ENCODE measurements at places on chromosomes 16 and 17.

DNA sequence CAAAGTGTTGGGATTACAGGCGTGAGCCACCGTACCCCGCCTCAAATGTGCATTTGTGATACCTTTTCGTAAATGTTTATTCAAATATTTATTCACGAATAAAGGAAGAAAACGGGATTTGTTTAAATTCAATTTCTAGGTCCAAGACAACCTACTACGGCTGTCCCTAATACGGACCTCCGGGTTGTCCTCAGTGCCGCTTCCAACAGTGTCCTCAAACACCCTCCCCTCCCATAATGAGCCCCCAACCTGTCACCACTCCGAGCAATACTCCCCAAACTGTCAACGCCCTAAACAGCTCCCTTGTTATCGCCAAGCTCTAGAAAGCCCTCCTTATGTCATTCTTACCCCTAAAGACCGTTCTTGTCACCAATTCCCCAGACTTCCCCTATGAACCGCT is 539 bp upstream of the GABARAPL2 start:
- H3K27ac ChIP-seq = peak overlapping the region; percentile 83
- H3K36me3 ChIP-seq = peaks cover 27% of the 10 kb centered on the region
- DNase-seq = no peak
- peak overlapping the region; percentile 100 for H3K4me3 ChIP-seq

- H3K27ac ChIP-seq = no peak overlapping the region
- DNase-seq = no peak
- H3K36me3 ChIP-seq = no peaks in the 10 kb centered on the region
- no peaks in the 10 kb centered on the region for H3K27me3 ChIP-seq
- no peaks in the 10 kb centered on the region for H3K4me1 ChIP-seq
These were observed 23.9 kb downstream of the SNX20 start for GRCh38 chr16:50657241-50657640.

DNA sequence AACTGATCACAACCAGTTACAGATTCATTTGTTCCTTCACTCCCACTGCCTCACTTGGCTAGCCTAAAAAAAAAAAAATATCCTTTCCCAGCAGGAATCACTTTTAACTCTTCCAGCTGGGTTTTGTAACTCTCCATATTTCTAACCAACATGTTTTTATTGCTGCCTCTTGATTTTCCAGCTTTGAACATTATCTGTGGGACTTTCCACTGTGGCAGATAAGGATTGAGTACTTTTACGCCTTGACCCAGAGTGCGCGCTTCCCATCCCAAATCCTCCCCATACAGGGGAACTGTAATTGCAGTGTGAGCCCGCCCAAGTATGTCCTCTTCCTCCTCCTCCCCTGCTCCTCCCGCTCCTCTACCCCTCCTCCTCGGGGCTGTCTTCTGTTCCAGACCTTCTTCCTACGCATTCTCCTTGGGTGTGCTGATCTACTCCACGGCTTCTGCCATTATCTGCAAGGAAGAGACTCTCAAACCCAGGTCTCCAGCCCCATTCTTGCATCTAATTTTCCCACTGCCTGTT is 43.4 kb downstream of the CYB5D2 start:
- DNase-seq = no peak
- no peaks in the 10 kb centered on the region for H3K27me3 ChIP-seq
- peaks cover 13% of the 10 kb centered on the region for H3K36me3 ChIP-seq
- H3K27ac ChIP-seq = no peak overlapping the region
- H3K4me1 ChIP-seq = no peaks in the 10 kb centered on the region

- H3K27me3 ChIP-seq = no peaks in the 10 kb centered on the region
- H3K36me3 ChIP-seq = peaks cover 27% of the 10 kb centered on the region
- H3K27ac ChIP-seq = peak overlapping the region; percentile 26
- H3K4me1 ChIP-seq = peaks cover 7% of the 10 kb centered on the region
- DNase-seq = peak; percentile 77
These were observed 14.4 kb upstream of the FAAP100 start for GRCh38 chr17:81566461-81567126.

DNA sequence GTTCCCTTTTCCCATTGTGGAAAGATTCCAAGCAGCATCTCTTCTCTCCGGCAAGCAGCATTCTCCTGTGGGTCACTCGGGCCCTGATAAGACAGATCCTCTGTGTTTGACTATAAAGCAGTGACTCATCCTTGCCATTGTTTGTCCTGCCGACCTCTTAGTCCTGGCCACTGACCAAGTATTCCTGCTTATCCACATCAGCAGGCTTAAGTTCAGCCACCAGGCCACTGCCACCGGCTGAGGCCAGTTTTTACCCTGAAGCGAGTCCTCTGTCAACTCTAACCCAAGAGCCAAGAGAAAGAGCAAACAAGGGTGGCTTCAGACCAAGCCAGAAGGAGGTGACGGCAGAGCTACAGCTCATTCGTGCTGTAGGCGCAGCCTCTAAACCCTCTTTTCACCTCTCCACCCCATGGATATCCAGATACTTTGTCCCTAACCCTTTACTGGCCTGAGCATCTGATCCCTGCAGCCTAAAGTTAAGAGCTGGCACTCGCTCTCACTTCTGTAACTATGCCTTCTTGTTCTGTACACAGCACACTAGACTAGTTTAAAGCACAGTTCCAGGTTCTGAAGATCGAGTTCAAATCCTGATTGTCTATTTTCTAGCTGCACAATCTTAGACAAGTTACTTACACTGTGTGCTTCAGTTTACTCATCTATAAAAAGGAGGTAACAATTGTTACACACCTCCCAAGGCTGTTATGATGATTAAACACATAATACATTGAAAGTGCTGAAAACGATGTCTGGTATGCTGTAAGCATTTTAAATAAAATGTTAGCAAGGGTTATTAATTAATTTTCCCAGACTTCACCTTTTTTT is 31.0 kb downstream of the SOX9 start:
- peak; percentile 85 for DNase-seq
- peak overlapping the region; percentile 46 for H3K27ac ChIP-seq
- no peaks in the 10 kb centered on the region for H3K4me1 ChIP-seq
- no peaks in the 10 kb centered on the region for H3K36me3 ChIP-seq

- no peaks in the 10 kb centered on the region for H3K27me3 ChIP-seq
- H3K36me3 ChIP-seq = no peaks in the 10 kb centered on the region
- no peak overlapping the region for H3K4me3 ChIP-seq
- no peak overlapping the region for H3K27ac ChIP-seq
- H3K4me1 ChIP-seq = no peaks in the 10 kb centered on the region
These were observed 19.0 kb downstream of the KCNG4 start for GRCh38 chr16:84220851-84221250.

GRCh38 chr16:21326459-21326858 is 48.4 kb upstream of the CRYM start:
- H3K27me3 ChIP-seq = no peaks in the 10 kb centered on the region
- DNase-seq = no peak
- H3K27ac ChIP-seq = no peak overlapping the region
- H3K4me1 ChIP-seq = no peaks in the 10 kb centered on the region
- H3K4me3 ChIP-seq = no peak overlapping the region
- H3K36me3 ChIP-seq = no peaks in the 10 kb centered on the region

DNA sequence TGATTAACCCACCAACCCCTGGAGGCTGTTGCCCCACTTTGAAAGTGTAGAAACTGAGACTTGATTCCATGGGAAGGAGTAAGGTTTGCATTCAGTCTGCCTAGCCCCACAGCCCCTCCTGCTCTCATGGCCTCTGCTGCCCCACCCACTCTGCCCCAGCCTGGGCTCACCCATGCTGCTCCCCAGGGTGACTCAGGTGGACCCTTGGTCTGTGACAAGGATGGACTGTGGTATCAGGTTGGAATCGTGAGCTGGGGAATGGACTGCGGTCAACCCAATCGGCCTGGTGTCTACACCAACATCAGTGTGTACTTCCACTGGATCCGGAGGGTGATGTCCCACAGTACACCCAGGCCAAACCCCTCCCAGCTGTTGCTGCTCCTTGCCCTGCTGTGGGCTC is 6.5 kb downstream of the PRSS41 start:
- H3K27me3 ChIP-seq = no peaks in the 10 kb centered on the region
- DNase-seq = no peak
- no peak overlapping the region for H3K27ac ChIP-seq
- H3K4me3 ChIP-seq = no peak overlapping the region
- no peaks in the 10 kb centered on the region for H3K36me3 ChIP-seq

DNA sequence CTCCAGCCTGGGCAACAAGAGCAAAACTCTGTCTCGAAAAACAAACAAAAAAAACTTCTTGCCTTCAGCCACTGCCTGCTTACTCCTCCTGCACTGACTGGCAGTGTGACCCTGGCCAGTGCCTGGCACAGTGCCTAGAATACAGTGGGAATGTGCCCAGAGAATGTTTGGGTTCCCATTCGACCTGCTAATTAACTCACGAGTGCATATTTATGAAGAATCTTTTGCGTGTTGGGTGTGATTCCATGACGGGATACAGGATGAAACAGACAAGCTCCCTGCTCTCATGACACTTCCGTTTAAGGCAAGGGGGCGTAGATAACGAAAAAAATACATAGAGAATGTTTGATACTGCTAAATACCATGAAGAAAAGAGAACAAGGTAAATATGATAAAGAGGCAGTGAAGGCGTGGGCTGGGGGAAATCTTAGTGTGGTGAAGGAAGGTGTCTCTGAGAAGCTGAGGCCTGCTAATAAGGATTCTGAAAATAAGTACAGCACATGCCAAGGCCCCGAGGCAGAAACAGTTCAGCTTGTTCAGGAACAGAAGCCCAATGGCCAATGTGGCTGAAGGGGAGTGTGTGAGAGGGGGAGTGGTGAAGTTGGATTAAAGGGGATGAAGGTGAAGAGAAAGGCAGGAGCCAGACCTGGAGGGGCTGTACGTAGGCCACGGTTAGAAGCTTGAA is 4.3 kb downstream of the ABI3 start:
- peak overlapping the region; percentile 40 for H3K27ac ChIP-seq
- H3K4me3 ChIP-seq = no peak overlapping the region
- no peaks in the 10 kb centered on the region for H3K36me3 ChIP-seq
- DNase-seq = no peak

DNA sequence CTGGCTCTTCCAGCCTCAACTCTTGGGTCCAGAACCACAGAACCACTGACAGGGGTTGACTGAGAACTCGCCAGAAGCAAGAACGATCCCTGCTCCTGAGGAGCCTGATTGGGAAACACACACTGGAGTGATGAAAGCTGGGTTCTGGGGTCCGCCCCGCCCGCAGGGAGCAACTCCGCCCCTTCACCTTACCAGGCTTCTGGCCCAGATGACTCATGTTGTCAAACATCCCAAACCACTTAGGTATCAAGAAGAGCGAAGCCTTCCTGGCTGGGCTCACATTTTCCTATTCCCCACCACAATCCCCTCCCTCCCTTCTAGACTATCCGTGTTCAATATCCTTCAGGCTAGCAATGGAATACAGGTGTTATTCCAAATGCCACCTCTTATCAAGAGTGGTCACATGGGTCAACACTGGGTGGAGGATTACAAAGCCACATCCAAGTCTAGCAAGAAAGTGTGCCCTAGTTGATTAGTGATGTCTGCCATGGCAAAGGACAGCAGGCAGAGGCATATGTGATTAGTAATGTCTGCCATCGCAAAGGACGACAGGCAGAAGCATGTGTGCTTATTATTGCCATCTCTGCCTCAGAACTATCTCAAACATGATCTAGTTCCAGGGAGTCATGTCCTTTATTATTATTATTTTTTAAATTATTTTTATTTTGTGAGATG is 70.5 kb downstream of the TIMM22 start:
- no peaks in the 10 kb centered on the region for H3K27me3 ChIP-seq
- H3K27ac ChIP-seq = no peak overlapping the region
- H3K36me3 ChIP-seq = peaks cover 8% of the 10 kb centered on the region
- no peaks in the 10 kb centered on the region for H3K4me1 ChIP-seq
- no peak overlapping the region for H3K4me3 ChIP-seq

GRCh38 chr17:62781831-62782251 is 26.3 kb downstream of the MARCHF10 start:
- H3K36me3 ChIP-seq = no peaks in the 10 kb centered on the region
- H3K4me1 ChIP-seq = no peaks in the 10 kb centered on the region
- H3K4me3 ChIP-seq = no peak overlapping the region
- no peak overlapping the region for H3K27ac ChIP-seq
- no peaks in the 10 kb centered on the region for H3K27me3 ChIP-seq
- no peak for DNase-seq

- no peaks in the 10 kb centered on the region for H3K36me3 ChIP-seq
- no peak for DNase-seq
- H3K27me3 ChIP-seq = no peaks in the 10 kb centered on the region
- no peak overlapping the region for H3K27ac ChIP-seq
- no peak overlapping the region for H3K4me3 ChIP-seq
These were observed 13.3 kb upstream of the CCDC144A start for GRCh38 chr17:16676676-16677268.

DNA sequence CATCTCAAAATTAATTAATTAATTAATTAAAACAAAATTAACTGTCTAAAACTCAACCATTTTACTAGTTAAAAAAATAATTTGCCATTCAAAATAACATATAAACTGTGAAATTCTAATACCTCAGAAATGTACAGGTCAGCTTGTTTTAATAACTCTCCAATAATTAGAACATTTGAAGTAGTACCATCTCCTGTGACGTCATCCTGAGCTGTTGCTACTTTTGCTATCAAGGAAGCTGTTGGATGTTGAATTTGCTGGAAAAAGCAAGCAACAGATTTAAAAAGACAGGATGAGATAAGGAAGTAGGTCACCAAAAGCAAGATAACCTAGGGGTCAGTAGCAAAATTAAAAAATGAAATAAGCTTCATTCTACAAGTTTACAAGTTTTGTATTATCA is 2.8 kb downstream of the CCT6B start:
- H3K4me1 ChIP-seq = no peaks in the 10 kb centered on the region
- H3K4me3 ChIP-seq = no peak overlapping the region
- H3K36me3 ChIP-seq = no peaks in the 10 kb centered on the region
- H3K27me3 ChIP-seq = no peaks in the 10 kb centered on the region
- DNase-seq = no peak
